Large intestine (tissue), 12 donors: ENCODE measurements at places on chromosomes 7 and 10.

GRCh38 chr7:123425246-123425645, 109.1 kb downstream of the IQUB start:
- DNase-seq = no peak

DNA sequence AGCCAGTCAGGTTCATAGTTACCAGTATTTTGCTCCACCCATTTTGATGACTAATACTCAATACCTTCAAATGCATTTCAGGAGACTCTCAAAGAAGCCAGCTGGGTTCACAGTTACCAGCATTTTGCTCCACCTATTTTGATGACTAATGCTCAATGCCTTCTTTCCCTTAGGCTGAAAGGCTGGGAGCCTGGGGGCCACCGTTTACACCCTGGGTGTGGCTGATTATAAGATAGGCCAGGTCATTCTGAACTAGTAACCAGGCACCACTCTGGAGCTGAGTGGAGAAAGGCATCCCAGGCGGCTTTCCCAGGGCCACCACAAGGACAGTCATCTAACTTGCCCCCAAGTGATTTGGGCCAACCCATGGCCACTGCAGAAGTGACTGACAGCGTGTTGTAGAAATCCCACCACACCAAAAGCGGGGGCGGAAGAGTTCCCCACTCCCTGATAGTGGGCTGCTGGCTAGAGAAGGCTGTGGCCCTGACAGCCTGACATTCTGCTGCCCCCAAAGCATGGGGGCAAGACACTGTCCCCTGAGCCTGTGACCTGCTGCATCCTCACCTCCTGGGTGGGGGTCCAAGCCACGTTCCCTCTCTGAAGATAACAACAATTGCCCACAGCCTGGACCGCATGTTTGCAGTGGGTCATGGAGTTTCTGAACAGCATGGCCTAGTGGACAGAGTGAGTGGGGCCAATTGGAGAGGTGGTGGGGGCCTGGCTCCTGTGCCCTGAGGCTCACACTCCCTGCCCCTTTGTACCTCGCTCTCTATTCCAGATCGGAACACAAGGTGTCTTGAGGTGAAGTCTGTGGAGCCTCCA, 23.0 kb upstream of the ZNF488 start:
- peak; percentile 90 for DNase-seq

DNA sequence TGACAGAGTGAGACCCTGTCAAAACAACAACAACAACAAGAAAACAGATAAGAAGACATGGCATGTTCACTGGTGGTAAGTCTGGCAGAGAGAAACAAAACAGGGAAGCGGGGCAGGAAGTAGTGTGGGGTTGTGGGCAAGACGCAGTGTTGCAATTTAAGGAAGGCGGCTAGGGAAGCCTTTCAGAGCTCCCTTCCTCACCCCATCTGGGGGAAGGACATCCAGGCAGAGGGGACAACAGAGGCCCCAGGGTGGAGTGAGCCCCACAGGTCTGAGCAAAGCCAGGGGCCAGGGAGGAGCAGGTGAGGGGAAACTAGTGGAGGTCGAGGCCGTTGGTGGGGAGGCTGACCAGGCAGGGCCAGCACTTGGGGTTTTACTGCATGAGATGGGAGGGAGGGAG, 16.8 kb downstream of the LAT2 start:
- no peak for DNase-seq

DNA sequence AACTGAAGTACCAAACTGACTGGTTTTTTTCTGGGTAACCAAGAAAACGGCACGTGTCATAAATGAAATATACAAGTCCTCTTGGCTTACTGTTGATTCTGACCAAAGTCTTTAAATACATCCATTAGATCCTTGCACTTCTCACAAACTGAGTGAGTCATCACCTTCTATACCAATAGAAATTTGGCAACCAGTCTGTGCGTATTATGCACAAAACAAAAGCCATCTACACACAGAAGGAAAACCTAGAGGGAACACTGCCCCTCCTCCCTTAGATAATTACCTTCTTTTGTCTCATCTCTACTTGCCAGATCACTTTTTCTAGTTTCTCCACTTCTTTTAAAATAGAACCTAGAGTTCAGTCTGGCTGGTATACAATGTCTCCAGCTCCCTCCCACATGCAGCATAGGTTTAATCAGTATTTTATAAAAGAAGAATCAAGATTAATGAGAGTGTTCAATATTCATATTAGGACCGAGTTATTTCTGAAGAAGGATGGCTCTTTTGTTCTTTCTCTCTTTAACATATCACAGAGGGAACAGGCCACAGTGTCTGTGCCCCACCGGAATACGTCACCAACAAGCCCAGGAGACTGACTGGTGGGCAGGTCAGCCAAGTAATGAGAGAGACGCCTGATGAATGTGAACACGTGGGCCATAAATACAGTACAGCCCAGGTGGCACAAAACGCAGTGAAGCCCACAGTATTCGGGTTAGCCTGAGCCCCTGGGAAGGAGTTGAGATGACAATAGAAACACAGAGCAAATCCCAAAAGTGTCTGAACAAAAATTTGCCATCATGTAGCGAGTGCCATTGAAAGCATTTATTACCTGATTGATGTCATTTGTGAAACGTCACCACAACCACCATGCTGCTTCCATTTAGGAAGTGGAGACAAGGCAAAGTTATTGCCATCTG, 91.3 kb downstream of the KIAA1549 start:
- DNase-seq = no peak

DNA sequence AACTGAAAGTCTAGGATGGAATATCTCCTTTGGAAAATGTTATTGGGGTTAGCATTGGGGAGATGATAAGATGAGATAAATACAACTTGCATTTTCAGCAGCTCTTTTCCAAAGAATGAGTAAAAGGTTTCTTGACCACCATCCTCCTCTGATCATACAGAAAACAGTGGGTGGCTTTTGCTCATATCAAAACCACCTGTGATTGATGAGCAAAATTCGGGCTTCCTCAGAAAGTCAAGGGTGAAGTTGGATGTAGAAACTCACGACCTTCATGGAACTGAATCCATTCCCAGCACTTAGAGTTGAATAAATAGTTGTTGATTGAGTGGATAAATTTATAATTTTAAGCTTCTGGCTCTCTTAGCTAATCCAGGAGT, 158.4 kb downstream of the DNAJB6 start:
- DNase-seq = no peak

DNA sequence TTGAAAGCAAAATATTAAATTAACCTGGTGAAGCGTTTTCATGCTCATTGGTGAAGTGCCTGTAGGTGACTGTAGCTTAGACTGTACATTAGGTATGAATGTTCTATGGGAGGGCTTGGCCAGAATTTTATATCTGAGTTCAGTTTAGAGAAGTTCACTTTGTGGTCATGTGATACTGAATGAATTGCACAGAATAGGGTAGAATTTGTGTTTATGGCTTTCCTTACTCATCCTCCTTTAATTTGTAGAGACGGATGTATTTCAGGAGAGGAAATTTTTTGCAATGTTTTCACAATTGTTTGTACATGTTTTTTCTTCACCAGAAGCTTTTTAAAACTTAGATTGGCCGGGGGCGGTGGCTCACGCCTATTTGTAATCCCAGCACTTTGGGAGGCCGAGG, 32.3 kb downstream of the REEP3 start:
- no peak for DNase-seq

DNA sequence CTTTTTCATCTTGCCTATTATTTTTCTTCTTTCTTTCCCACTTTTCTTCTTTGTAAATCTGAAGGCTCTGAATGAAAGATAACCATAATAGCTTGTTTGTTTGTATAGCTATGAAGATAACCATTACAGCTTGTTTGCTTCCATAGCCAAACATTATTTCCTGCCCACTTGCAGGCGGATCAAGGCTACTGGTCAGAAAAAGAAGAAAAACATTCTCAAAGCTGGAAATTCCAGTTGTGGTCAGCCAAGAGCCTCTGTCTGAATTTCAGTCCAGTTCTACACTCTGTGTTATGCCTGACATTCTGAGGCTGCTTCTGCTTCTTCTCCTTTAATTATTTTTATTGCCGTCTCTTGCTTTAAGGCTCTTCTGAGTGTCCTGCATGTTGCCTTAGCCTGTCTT, 48.9 kb downstream of the TMEM178B start:
- no peak for DNase-seq

DNA sequence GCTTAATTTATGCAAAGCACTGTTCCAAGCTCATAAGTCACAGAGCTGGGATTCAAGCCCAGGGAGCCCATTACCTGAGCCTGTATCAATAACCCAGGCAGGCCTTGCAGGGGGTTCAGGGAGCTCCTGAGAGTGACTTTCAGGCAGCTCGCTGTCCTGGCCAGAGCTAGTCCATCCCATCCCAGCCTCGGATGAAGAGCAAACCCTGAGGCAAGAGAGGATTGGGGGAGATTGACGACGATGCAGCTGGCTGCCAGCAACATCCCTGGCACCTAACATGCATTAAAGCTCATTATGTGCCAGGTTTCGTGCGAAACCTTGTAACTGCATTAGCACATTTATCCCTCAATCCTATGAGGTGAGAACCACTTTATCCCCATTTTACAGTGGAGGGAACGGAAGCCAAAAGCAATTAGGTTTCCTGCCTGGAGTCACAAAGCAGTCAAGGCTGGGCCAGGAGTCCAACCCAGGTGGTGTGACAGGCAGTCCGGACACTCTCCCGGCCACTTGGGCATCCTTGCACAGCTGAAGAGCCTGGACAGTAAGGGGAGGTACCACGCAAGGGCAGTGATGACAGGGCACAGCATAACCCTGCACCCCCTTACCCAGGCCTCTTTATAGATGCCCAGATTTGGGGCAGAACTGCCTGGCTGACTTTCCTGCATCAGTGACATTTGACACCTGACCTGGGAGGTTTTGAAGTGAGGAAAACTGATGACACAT, 129.8 kb upstream of the CHST15 start:
- DNase-seq = no peak
